ENCODE measurements at places on chromosomes 12 and 14.

GRCh38 chr14:24058951-24059475, 7.2 kb downstream of the CARMIL3 start:
- no peak for DNase-seq

GRCh38 chr14:103514596-103515421, 7.8 kb downstream of the CKB start:
- no peak for DNase-seq

- no peak for DNase-seq
These were observed 5.1 kb upstream of the DYRK4 start for GRCh38 chr12:4556735-4557530.

GRCh38 chr14:50260511-50260910, 29.1 kb upstream of the SOS2 start:
- no peak for DNase-seq

DNA sequence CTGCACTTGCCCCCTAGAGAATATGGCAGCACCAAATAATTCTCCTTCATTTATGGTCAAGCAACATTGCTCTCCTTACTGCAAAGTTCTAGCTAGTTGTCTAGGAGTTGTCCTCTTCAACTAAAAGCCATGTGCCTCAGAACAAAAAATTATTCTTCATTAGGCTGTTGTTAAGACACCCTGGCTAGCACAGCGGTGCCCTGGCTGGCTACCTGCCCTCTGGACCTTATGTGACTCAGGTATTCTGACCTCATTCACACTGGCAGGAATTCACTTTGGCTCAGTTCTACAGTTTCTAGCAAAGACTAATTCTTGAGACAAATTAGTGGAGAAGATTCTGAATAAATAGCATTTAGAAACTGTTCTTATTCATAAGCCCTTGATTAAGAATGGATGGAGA, 224.4 kb upstream of the KRR1 start:
- DNase-seq = no peak

DNA sequence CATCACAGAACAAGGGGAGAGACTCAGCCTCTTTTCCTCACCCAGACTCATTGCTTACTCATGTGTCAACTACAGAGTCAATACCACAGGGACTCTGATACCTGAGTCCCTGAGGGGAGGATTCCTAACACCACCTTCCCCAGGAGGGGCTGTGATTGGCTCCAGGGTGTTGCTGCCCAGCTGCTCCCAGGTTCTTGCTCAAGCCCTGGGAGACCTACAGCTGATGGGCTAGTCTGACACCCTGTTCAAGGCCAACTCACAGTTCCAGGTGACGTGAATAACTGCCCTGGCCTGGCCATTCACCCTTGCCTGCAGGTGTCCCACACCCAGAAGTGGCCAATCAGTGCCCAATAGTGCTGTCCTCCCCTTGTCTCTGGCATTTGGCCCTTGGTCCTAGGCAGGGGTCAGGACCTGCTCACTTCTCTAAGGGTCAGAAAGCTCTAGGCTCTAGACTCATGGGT, 8.6 kb downstream of the SPRYD4 start:
- DNase-seq = no peak

DNA sequence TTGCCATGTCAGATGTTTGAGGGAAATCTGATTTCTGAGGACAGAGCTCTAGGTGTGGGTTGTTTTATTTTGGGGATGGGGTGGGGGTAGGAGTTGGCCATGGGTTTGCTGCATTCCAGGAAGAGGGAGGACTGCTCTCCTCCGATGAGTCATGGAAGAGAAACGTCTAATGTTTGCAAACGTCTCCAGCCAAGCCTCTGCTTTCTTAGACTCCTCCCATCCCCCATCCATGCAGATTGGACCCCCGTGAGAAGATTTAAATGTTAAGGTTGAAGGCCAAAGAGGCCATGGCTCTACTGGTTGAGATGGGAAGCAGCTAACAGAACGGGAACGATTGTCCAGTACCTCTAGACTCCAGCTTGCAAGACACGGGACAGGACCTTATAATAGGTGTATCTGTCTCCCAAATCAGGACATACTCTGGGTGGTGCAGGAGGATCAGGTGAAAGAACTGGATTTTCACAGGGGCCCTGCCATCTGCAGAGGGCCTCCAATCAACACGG, 11.4 kb upstream of the ATP2A2 start:
- DNase-seq = no peak

- no peak for DNase-seq
These were observed at the start of gene LRFN5 for GRCh38 chr14:41606532-41607303. Gene LRFN5, plus strand, starts transcription at chr14:41606876.

DNA sequence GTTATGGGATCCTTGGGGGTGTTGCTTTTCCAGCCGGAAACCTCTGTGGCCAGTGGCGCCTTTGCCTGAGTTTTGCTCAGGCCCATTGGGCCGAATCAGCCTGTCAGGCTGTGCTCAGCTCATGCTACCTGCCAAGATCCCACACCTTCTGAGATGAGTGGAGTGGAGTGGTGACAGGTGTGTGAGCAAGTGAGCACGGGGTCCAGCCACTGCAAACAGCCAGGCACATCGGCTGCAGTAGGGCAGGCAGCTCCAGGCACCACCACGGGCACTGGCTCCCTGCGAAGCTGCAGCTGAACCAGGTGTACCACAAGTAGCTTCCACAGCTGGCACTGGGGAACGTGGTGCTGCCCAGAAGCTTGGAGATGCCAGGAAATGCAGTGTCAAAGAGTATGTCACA, 21.1 kb upstream of the WDR89 start:
- DNase-seq = no peak

- no peak for DNase-seq
These were observed 545 bp downstream of the PPFIA2 start for GRCh38 chr12:81758421-81759189.

DNA sequence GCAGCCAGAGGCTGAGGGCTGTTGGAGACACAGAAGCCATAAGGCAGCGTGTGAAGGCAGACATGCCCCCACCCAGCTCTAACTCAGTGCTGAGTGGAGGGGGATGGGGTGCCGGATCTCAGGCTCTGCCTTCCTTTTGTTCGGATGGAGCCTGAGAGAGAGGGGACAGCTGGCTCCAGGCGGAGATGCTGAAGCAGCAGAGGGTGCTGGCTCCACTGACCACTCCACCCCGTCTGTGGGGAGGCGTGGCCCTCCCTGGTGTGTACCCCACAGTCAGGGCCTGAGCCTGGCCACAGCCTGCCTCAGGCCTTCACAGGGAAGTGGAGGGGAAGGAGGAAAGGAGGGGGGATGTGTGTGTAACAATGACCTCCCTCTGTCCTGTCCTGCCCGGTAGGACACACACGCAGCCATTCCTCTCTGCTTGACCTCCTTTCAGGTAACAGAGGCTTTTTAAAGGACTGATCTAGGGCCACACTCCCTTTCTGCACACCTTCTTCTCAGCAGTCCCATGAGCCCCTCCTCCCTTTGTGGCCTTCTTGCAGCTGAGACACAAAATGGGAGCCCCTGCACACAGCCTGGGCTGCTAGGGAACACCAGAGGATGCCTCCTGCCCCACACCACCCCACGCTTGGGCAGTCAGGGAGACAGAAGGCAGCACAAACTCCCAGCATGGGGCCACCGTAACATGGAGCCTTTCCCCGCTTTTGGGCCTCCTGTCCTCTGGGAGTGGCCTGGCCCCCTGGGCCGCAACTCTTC, 9.6 kb upstream of the ENDOU start:
- DNase-seq = no peak

DNA sequence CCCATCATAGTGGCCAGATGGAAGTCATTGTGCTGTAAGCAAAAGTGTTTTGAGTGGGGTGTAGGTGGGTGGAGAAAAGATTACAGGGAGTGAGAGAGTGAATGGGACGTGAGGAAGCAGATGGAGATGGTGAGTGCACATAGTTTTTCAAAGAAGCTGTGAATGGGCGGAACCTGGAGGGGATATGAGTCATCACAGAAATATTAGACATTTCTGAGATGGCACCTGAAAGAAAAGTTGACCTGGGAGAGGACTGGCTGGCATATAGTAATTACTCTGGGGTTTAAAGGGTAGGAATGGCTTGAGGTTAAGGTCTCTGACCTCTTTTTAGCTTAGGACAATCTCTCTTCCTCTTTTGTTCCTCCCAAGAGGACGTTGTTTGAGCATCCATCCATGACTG, 50.5 kb downstream of the ANO4 start:
- DNase-seq = no peak

GRCh38 chr14:87838931-87839330, 154.1 kb downstream of the GALC start:
- no peak for DNase-seq

GRCh38 chr12:89517720-89518119, 6.9 kb downstream of the GALNT4 start:
- DNase-seq = no peak

- no peak for DNase-seq
These were observed 444.2 kb downstream of the SNAPC1 start for GRCh38 chr14:62206456-62206855.

DNA sequence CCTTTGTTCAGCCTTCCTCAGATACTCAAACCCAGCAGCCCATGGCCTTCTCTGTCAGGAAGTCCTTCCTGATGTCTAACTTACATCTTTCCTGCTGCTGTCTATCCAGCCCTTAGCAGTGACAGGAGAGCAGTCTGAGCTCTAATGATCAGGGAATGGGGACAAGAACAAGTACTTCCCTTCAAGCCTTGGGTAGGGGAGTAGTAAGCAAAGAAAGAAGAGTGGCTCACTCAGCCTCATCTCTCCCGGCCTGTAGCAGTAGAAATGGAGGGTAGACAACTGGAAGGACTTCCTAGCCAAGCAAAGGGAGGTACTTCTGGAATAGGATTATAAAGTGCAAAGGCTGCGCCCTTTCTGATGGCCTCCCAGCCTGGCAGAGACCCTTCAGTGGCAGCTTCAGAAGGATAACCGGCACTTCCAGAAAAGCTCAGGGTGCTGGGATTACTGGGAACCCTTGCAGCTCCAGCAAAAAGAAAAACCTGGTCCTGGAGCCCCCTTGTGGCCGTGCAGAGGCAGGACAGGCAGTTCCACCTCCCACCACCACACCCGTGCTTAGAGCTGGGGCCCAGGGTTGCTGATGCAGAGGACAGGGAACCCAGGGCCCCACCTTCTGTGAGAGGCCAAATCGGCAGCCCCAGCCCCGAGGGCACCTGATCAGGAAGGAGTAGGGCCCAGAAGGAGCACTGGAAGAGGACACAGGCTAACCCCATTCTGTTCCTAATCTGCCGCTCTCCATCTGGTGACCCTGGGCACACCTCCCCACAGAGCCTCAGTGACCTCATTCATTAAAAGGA, 12.4 kb upstream of the SMUG1 start:
- DNase-seq = peak; percentile 38

DNA sequence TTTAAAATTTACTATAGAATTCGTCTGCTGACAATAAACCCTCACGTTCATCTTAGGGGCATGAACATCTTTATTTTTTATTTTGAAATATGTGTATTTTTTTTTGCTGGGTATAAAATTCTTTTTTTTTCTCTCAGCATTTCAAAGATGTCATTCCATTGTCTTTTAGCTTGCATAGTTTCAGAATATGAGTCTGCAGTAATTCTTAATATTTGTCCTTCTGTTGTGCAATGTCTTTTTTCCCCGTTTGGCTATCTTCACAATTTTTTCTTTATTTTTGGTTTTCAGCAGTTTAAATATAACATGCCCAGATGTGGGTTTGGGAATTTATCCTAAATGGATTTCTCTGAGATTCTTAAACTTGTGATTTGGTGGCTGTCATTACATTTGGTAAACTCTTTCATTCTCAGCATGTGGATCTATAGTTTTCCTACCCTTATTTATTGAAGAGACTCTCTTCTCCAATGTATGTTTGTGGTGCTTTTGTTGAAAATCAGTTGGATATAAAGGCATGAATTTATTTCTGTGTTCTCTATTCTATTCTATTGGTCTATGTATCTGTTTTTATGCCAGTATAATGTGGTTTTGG, 37.8 kb upstream of the PLBD1 start:
- no peak for DNase-seq

DNA sequence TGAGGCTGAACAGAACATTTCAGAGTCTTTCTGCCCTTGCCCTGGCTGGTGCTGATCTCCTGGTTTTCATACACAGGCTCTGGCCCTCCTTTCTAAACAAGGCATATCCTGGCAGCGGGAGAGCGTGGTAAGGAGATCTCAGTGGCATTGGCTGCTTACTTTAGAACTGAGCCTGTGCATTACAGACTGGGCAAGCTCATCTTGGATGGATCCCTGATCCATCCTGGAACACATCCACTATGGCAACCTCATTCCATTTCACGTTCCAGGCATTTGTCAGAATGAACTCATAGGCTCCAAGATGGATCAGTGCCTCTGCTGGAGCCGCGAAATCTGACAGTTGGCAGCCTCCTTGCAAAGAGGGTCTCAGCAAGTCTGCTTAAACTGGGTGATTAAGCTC, 224.5 kb upstream of the PELI2 start:
- DNase-seq = no peak

GRCh38 chr12:113650476-113650875, 178.8 kb upstream of the LHX5 start:
- no peak for DNase-seq

DNA sequence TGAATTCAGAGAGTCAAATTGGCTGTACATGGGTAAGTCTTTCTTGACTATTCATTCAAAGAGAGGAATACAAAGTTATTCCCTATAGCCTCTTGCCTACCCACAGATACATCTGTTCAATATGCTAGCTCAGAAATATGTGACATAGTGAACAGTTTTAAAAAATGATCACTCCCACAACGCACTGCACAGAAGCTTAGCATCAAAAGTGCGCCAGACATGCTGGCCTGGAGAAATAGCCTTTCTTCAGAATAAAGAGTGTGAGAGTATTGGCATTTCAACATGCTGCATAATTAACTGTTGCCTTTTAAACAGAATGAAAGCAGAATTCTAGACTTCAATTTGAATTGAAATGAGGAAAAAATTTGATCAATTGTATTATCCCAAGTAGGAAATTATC, 27.0 kb downstream of the GPR19 start:
- DNase-seq = no peak

- peak; percentile 28 for DNase-seq
These were observed 23.2 kb upstream of the ESRRB start for GRCh38 chr14:76352639-76353281.

DNA sequence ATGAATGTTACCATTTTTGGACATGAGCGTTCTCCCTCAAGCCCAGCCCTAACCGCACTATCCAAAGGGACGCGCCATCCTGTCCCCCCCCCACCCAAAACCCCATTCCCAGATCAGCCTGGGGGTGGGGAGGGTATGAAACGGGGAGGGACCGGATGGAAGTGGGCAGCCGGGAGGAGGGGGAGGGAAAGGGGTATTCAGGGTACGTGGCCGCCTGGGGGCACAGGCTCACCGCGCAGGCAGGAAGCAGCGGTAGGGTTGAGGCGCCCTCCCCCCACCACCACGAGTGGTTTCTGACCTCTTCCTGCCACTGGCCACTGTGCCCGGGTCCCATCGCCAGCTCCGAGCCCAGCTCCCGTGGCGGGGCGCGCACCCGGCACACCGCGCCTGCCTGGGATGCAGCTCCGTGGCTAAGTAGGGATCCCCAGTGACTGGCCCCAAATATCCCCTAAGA, 1.4 kb downstream of the ACTN1 start:
- peak; percentile 30 for DNase-seq

DNA sequence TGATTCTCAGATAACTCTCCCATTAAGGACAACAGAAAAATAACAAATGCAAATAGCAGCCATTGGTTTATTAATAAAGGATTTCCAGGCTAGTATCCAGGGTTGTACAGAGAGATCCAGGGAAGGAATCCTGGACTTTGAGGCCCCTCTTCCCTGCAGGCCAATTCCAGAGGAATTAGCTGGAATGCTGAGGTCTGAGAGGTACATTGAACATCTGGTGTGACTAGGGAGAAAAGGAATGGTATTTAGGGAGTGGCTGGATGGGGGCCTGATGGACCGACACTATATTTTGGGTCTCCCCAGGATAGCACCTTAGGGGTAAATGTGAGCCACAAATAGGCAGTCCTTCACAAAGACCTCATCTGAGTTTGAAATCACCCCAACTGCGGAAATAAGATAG, 924.5 kb downstream of the AACS start:
- no peak for DNase-seq

GRCh38 chr14:22427771-22428231, 161.2 kb downstream of the DAD1 start:
- no peak for DNase-seq

Measured in stimulated activated CD8-positive, alpha-beta memory T cell treated with anti-CD3 and anti-CD28 coated beads, Interleukin-12 subunit alpha, Interleukin-12 subunit beta, amount 100 ng/mL, for 1 hour (primary cell).